ENCODE measurements at places on chromosomes 7 and 10. TPM values are rescaled to one million over a fixed set of nuclear protein-coding genes. Genes with fewer than 3 reads are reported as not detected.

The ZFAND2A gene
- total RNA-seq: 7.8 TPM

The LIPJ gene
- total RNA-seq: not detected

The H2BK1 gene
- not detected for total RNA-seq

The GPRIN2 gene
- not detected for total RNA-seq

The FAM221A gene
- total RNA-seq: 3.9 TPM

The CRYGN gene
- not detected for total RNA-seq

The RBP3 gene
- not detected for total RNA-seq

The GHRHR gene
- not detected for total RNA-seq

The CACUL1 gene
- total RNA-seq: 20.8 TPM

The ITPRID1 gene
- total RNA-seq: not detected

The PTN gene
- 0.91 TPM for total RNA-seq

The SPAM1 gene
- total RNA-seq: not detected
